ENCODE measurements at places on chromosomes 1 and 21.

- peak; percentile 65 for DNase-seq
These were observed 7.3 kb downstream of the KIF21B start for GRCh38 chr1:201016211-201016651.

DNA sequence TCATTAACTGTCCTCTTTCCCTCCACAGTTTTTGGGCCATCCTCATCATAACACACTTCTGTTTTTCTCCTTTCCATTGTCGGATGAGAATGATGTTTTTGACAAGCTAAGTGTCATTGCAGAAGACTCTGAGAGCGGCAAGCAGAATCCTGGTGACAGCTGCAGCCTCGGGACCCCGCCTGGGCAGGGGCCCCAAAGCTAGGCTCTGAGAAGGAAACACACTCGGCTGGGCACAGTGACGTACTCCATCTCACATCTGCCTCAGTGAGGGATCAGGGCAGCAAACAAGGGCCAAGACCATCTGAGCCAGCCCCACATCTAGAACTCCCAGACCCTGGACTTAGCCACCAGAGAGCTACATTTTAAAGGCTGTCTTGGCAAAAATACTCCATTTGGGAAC lies 28.6 kb upstream of the IFNAR1 start:
- no peak for DNase-seq

DNA sequence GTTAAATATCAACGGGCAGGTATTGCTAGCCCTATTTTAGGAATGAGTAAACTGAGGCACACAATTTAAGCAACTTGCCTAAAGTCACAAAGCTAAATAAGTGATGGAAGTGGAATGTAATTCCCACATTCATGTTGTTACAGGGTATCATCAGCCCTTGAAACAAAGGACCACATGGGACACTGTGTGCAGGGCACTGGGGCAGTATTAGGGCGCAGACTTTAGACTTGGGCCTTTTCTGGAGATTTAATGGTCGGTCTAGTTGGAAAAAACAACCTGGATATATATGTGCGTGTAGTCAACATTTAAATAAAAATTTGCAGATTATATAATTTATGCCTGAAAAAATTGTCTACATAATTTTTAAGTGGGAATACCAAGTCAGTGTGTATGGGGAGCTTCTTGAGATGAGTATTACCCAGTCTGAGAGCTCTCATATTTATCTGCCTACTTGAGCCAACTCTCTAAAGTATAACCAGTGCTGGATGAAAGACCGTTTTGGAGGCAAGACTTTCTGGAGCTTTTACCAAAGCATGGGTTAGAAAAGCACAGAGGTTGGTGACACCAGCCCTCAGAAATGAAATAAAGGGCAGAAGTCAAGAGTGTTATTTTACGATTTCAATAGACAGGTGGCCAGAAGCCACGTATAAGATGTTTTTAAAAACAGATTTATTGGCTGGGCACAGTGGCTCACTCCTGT lies 1.6 kb downstream of the KDM1A start:
- no peak for DNase-seq

DNA sequence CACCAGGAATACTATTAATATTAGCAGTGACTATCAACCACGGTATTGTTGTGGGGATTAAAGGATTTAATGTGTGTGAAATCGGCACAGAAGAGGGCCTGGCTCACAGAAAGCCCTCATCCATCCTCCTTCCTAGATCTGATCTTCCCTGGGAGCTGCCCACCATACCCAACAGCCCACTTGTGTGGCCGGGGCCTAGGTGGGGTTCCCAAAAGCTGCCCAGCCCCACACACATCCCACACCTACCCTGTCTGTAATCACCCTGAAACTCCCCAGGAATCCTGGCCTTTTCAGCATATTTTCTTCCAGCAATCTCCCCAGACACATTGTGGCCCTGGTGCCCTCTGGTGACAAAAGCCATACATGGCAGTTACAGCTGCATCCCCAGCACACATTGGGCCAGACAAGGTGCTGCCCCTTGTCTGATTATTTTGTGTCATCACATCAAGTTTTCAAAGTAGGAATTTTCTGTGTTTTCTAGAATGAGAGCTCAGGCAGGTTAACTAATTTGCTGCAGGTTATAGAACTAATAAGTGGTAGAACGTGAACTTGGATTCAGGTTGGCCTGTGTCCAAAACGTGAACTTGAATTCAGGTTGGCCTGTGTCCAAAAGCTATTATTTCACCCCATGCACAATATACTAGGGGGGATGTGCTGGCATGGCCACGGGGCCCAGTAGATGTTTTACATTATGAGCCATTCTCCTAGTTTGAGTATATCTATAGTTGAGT lies 5.3 kb upstream of the SLC6A9 start:
- peak; percentile 90 for DNase-seq

DNA sequence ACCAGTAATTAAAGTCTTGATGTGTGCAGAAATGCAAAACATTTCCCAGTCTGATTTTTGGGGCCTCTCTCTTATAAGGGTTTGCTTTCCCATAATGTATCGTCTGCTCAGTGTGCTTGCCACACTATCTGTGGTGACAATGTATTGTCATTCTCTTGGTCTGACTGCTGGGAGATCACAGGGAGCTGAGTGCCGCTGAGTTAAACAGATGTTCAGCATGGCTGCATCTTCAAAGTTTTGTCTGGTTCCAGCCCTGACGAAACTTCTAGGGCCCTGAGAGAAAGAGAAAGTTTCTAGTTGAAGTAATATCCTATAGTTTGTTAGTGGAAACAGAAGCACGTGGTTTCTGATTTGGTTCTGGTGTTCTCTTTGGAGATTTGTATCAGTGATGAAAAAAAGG lies 42.6 kb downstream of the DNM3 start:
- no peak for DNase-seq

DNA sequence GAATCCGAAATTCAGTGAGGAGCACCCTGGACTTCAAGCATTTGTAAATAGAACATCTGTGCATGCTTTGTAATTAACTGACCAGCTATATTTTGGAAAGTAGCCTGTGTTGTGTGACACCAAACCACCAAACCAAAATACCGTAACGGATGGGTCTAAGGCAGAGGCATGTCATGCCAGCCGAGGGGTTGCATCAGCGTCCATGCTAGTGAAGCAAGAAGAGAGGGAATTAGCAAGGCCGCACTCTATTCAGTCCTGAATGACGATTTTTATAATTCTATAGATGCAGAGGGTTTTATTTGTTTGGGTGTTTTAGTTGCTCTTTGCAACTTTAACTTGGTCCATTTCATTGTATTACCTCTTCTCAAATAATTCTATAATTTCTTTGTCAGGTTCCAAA lies 116.8 kb upstream of the SMYD2 start:
- no peak for DNase-seq

GRCh38 chr1:65208563-65208973 lies 60.6 kb downstream of the AK4 start:
- peak; percentile 64 for DNase-seq

DNA sequence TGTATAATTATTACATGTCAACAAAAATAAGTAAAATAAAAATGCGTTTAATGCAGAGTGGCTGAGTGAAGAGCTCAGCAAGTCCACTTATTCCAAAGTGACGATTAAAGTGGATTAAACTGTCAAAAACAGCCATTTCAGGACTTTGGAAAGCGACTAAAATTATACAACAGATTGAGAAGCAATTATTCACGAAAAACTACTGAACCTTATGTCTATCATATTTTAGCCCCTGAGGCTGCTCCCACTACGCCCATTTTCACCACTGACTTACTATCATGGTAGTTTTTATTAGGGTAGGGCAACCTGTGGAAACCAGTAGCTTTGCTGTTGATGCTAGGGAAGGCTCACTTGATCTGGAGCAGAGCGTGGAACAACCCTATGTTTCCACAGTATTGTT lies 114.3 kb upstream of the GPR52 start:
- DNase-seq = no peak

DNA sequence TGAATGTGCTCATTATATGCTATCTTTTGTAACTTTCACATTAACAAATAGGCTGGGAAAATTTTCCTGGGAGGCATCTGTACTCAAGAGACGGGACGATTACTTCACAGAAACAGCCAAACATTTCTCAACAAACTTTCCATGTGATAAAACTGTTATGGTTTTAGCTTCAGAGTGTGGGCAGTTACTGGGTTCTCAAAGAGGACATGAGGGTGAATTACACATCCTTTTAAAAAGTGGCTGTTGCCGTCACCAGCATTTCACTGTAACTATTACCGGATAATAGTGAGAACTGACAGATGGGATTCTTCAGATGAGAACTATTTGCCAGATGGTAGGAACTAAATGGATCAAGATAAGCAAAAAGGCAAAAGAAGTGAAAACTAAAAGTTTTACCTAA lies 109.1 kb downstream of the APP start:
- peak; percentile 31 for DNase-seq

DNA sequence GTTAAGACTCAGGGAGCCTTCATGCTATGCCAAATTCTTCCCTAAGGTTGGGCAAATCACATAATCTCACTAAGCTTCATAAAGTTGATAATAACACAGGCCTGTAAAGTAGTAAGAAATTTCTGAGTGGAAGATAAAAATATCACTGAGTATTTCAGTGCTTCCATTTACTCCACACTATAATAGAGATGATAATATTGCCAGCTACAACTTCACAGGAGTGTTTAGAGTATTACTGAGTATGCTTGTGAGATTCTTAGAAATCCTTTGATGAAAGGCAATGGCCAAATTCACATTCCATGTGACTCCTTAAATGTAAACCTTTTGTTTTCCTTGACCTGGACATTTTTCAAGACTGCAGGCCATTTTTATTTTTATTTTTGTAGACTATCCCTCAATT lies 10.4 kb downstream of the ITGB3BP start:
- DNase-seq = no peak

- no peak for DNase-seq
These were observed 55.2 kb downstream of the ATP1B1 start for GRCh38 chr1:169161496-169162194.

DNA sequence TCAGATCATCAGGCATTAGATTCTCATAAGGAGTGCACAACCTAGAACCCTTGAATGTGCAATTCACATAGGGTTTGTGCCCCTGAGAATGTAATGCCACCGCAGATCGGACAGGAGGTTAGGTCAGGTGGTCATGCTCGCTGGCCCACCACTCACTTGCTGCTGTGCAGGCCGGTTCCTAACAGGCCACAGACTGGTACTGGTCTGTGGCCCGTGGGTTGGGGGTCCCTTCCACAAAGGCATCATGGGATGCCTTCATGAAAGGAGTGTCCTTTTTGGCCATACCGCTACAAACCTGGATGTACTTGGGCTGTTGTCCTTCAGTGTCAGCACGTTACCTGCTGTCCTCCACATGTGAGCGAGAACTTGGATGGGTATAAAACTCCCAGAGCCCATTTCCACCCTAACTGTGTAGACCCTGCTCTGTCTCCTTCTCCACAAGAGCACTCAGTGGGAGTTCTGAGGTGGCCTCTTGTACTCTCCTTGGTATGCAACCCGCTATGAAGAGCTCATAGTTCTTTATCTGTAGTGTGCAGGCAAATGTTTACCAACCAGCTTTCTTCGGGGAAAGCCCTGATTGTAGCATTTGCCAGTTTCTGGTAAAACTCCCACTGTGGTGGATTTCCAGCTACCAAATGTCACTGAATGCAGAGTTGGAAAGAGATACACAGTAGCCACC lies 41.7 kb upstream of the SLC19A1 start:
- DNase-seq = no peak
